T-helper 2 cell treated with Interferon-gamma antibody and Interleukin-4, amounts not matched to agents 5 μg/mL and 100 μg/mL, for 36 hours (primary cell): ENCODE measurements at places on chromosomes 2 and 18.

- DNase-seq = no peak
Measured at GRCh38 chr2:11628675-11629074, 41.3 kb downstream of the NTSR2 start.

GRCh38 chr18:9244376-9244775 lies 90.2 kb upstream of the TWSG1 start:
- no peak for DNase-seq

GRCh38 chr2:127462461-127462860 lies 44.2 kb downstream of the PROC start:
- DNase-seq = no peak

DNA sequence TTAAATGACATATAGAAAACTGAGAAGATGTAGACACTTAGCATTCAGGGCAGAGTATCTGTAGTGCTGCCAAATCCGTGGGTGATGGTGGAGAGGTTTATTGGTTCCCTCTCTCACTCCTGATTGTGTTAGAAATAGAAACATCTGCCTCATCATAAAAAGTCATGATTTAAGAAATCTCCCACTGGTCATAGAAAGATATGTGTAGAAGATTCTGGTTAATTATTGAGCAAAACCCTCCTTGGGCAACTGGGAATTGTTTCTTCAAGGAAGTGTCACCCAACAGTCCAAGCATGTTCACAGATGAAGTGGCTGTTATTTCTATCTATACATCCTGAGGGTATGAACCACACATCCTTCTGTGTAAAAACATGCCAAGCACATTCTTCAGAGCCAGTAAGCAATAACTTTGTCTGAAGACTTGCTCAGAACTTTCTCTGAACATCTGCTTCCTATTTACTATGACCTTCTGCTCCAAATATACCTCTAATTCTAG lies 33.6 kb upstream of the CHRNA1 start:
- no peak for DNase-seq

DNA sequence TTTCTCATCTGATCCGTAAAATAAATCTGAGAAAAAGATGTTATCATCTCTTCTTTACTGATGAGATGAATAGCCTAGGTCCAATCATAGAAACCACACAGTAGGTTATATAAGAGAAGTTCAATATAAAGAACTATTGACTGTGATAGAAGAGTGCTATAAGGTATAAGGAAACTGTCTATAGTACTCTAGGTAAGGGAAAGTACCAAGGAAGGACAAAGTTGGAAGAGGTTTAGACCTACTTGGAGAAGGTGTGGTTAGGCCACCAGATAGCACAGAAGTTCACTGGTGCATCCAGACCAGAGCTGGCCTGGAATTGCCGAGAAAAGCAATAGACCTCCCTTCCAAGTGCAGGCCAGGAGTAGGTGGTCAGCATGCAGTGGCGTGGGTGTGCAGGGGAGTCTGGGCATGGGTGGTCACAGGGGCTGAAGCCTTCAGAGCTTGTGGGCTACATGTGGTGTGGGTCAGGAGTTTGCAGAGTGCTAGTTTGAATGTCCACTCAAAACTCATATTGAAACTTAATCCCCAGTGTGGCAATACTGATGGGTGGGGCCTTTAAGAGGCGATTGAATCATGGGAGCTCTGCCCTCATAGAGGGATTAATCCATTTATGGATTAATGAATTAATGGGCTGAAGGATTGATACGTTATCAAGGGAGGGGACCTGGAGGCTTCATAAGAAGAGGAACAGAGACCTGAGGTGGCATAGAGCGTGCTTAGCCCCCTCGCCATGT lies 86.3 kb downstream of the ALPK2 start:
- DNase-seq = no peak

GRCh38 chr18:25050605-25051004 lies 301.4 kb downstream of the ZNF521 start:
- no peak for DNase-seq

DNA sequence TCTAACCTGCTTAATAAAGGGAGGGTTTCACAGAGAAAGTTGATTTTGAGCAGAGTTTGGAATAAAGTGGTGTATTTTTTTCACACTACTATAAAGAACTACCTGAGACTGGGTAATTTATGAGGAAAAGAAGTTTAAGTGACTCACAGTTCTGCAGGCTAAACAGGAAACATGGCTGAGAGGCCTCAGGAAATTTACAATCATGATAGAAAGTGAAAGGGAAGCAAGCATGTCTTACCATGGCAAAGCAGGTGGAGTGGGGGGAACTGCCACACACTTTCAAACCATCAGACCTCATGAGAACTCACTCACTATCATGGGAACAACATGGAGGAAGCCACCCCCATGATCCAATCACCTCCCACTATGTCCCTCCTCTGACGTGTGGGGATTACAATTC lies 546.7 kb downstream of the EPHA4 start:
- DNase-seq = no peak

GRCh38 chr18:21146016-21146415 lies 34.4 kb upstream of the ROCK1 start:
- DNase-seq = no peak

- DNase-seq = no peak
Measured at GRCh38 chr2:144448389-144449027, 71.4 kb downstream of the ZEB2 start.

GRCh38 chr2:100673691-100674485 lies 111.1 kb downstream of the PDCL3 start:
- no peak for DNase-seq

- DNase-seq = no peak
Measured at GRCh38 chr2:24771764-24772586, 21.2 kb downstream of the PTRHD1 start.

GRCh38 chr2:8720741-8721140 lies 38.9 kb downstream of the ID2 start:
- no peak for DNase-seq

DNA sequence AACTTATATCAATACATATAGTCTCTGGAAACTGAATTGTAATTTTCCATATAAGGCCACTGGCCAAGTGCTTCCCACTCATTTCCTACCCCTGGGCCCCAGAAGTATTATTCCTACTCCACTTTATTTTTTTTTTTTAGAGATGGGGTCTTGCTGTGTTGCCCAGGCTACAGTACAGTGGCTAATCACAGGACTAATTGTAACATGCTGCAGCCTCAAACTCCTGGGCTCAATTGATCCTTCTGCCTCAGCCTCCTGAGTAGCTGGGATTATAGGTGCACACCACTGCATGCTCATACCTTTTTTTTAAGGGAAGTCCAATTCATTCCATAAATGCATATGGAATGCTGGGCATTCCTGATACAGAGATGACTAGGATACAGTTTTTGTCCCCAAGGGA lies 6.4 kb upstream of the CNNM4 start:
- DNase-seq = no peak

GRCh38 chr2:102520009-102520408 lies 47.0 kb downstream of the SLC9A4 start:
- DNase-seq = no peak

DNA sequence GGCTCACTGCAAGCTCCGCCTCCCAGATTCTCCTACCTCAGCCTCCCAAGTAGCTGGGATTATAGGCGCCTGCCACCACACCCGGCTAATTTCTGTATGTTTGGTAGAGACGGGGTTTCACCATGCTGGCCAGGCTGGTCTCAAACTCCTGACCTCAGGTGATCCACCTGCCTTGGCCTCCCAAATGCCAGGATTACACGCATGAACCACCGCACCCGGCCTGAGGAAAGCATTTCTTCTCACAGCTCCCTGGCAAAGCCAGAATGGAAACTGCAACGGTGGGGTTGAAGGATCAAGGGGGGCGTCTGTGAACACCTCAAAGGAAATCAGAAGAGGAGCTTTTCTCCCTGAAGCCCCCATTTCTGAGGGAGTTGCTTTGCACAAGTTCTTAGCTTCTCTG lies 11.2 kb upstream of the TEX51 start:
- DNase-seq = no peak

GRCh38 chr2:211347328-211347727 lies 790.9 kb downstream of the CPS1 start:
- no peak for DNase-seq

DNA sequence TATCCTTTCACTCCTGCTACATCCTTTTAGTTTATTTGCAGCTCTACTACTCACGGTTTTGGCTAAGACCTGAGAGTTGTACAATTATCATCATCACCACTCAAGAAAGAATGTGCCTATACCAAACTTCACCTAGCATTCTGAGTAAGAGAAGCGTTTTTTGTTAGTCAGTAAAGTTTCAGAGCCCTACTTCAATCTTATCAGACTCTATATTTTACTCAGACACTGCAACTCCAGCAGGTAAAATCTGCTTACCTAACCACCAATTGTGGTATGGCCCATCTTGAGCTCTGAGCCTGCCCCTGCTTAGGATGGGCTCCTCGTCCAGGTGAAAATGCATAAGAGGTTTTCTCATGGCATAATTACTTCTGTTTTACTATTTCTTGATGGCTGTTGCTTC lies 37.1 kb downstream of the ICOS start:
- no peak for DNase-seq

DNA sequence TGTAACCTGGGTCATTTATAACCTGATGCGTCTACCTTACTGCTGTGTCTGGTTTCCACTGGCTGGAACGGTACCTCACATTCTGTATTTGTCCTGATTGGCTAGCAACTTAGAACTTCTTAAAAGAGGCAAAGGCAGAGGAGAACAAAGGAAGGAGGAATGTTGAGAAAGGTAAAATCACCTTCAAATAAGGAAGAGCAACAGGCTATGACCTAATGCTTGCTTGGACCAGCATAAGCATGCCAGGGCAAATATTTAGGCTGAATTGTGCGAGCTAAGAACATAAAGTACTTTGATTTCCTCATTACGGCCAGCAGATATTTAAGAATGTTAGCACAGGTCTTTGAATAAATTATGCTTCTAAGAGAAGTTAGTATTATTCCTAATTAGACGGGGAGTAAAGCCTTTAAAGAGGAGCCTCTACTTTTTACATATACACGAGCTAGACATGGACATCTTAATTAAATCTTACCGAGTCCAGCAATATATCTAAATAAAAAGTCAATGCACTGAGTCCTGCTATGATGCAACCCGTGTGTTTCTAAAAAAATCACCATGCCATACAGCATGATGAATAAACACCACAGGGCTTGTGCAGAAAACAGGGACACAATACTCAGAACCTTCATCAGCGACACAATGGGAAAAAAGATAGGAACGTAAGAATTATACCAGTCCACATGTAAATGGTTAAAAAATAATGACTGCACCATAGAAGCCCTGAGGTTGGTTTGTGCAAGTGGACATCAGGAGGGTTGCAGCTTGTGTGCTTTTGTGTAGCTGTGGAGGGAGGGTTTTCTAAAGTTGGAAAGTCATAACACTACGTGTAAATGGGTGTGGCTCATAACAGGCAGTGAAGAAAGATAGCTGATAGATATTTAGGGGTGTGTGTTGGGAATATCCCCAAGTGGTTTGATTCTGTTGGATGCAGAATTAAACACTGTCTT lies 14.2 kb downstream of the SEPTIN2 start:
- no peak for DNase-seq

DNA sequence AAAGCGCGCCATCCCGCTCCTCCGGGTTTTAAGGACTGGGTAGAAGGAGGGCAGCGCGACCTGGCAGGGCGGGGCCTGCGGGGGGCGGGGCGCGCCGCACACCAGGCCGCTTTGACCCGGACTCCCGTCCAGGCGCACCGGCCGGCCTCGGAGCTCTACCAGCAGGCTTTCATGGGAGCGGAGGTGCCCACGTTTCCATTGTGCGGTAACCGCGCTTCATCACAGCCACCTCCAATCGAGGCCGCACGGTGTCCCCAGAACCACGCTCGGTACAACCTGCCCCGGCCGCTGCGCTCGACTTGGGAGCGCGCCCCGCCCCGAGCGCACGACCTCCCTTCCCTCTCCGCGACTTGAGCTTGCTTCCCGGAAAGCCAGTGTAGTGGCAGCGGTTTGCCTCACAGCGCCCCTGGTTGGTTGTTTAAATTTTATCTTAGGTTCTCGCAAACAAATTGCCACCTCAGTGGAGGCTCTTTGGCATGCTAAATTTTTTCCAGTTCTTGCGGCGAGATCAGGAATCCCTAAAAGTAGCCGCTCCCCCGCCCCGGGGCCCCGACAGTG lies 280 bp upstream of the CYP1B1 start:
- DNase-seq = no peak

DNA sequence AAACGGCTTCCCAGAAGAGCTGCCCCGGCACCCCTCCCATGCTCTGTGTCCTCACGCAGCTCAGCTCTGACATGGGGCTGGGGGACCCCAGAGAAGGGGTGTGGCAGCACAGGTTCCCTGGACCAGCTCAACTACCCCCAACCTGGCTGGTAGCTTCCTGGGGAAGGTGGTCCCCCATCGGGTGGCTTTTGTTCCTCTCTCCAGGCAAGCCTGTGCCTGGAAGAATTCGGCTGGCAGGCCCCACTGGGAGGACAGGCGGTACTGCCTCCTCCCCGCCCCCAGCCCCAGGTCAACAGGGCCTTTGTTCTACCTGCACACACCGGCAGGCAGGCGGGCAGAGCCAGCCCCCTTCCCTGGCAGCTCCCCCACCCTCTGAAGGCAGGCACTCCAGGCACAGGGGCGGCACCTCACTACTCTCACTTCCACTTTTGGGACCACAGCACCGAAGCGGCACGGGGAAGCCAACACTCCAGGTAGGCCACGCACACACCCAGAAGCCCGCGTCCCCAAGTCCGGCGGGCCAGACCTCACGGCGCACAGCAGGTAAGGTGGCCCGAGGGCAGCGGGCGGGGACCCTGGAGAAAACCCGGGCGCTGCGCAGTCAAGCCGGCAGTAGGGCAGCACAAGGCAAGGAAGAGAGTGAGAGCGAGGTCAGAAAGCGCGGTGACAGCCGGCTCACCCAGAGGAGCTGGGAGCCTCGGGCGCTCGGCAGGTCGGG lies 1.3 kb downstream of the HS6ST1 start:
- peak; percentile 8 for DNase-seq

GRCh38 chr2:241635756-241636155 lies 1.2 kb downstream of the THAP4 start:
- no peak for DNase-seq

DNA sequence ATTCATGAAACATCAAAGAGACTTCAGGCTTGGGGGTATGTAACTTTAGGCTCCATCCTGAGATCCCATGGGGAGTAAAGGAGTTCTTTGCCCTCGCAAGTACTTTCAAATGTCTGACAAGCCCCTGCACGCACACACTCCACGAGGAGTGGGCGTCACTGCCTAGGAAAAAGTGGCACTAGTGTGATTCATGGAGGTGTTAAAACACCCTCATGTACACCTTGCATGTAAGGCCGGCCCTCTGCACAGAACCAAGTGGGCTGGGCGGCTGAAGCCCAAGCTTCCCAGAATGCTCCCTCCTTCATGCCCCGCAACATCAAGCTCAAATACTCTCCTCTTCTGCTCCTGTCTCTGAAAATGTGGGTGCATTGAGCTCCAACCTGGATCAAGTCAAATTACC lies 7.8 kb downstream of the HS1BP3 start:
- DNase-seq = no peak

GRCh38 chr18:813172-814071 lies 1.4 kb upstream of the YES1 start:
- DNase-seq = peak; percentile 60

DNA sequence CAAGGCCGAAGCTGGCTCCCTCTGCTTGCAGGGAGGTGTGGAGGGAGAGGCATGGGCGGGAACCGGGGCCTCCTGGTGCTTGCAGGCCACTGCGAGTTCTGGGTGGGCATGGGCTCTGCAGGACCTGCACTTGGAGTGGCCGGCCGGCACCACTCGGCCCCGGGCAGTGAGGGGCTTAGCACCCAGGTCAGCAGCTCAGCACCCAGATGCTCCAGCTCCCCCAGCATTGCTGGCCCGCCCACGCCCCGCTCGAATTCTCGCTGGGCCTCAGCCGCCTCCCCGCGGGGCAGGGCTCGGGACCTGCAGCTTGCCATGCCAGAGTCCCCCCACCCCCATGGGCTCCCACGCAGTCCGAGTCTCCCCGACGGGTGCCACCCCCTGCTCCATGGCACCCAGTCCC lies 176.2 kb upstream of the FAM98A start:
- no peak for DNase-seq

- no peak for DNase-seq
Measured at GRCh38 chr2:74439803-74440377, 1.8 kb downstream of the RTKN start.
